ENCODE measurements at places on chromosomes 2 and 18.

- DNase-seq = no peak
Observed at GRCh38 chr2:145287736-145288135, 767.8 kb upstream of the ZEB2 start.

- peak; percentile 26 for DNase-seq
Observed at GRCh38 chr2:199302851-199303250, 154.9 kb downstream of the SATB2 start.

- no peak for DNase-seq
Observed at GRCh38 chr2:170596576-170596975, 118.6 kb upstream of the SP5 start.

GRCh38 chr18:12631831-12632477 is 26.0 kb downstream of the SPIRE1 start:
- DNase-seq = no peak

GRCh38 chr2:62217970-62218369 is 22.1 kb downstream of the B3GNT2 start:
- DNase-seq = peak; percentile 80

DNA sequence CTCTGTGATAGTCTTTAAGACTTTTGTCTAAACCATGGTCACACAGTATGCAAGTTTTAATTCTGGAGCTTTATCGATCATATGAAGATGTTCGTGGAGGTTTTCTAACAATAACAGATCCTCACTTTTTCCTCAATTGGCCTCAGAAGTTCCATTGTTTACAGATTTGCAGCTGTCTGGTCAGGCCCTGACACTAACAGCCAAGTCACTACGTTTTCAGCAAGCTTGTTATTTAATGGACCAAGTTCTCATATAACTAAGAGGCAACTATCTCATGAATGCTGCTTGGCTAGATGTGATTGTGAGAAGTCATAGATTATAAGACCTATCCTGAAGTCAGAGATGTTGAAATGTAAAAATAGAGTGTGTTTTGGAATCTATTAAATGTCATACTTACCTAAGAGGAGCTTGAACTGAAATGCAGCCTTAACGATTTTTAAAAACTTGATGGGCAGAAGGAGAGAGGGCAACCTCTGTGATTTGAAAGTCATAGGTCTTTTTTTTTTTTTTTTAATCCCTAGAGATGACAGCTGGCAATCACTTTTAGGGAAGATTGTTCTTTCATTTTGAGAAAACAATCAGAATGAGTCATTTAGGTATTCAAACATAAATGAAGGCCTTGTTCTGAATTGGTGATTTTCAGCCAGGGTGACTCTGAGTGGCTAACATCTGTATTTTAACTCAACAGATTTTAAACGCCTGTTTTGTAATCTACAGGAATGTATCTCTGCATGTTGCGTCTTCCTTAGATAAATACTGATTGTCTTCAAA is 48.4 kb upstream of the NEMP2 start:
- DNase-seq = no peak

DNA sequence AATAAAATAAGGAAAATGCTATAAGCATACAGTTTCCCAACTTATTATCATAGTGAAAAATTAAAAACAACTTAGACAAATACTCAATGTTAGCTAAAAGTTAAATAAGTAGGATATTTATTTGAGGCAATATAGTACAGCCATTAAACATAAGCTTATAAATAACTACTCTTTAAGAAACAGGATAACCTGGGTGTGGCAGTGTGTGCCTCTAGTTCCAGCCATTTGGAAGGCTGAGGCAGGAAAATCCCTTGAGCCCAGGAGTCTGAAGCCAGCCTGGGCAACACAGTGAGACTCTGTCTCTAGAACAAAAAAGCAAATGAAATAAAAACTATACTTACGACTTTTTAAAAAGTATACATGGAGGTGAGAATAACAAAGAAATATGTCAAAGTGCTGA is 39.7 kb downstream of the VIL1 start:
- DNase-seq = no peak

DNA sequence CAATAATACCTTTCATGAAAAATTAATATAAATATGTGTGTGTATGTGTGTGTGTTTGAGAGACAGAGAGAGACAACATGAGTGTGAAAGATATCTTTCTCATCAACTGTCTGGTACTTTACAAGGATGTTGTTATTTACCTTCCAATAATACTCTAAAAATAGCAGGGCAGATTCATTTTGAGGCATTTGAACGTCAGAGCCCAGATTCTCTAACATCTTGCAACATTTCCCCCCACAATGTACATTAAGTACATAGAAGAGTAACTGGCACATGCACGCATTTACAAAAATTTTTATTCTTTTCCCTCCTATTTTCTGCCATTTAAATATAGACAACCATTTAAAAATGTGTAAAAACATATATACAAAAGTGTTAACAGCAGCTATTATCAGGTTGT is 100.9 kb downstream of the PID1 start:
- DNase-seq = no peak

- no peak for DNase-seq
Observed at GRCh38 chr2:238952261-238952919, 104.5 kb downstream of the TWIST2 start.

DNA sequence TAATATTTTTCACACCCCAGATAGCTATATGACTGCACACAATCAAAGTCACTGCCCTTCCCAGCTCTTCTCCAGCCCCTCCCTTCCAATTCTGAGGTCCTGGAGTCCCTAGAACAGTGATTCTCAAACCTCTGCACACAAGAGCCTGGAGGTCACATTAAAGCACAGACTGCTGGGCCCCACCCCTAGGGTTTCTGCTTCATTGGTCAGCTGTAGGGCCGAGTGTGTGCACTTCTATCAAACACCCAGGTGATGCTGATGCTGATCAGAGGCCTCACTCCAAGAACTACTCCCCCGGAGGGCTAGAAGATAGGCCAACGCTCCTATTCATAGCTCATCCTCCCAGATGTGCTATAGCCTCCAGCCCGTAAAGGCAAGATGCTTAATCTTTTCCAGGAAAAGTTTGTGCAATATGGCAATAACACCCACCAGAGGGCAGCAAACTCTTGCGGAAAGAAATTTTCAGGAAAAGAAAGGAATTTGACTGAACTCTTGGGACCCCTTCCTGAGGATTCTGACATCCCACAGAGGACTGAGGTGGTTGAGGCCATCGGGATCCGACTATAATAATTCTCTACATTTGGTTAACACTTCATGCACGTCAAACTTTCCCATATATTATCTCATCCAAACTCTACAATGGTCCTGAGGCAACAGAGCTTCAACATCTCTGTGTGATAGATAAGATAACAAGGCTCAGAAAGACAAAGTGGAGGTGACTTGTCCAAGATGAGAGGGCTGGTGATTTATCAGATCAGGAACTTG is 194.2 kb upstream of the PKDCC start:
- DNase-seq = peak; percentile 66

- DNase-seq = no peak
Observed at GRCh38 chr2:82528288-82528687, 1930.8 kb downstream of the SUCLG1 start.

GRCh38 chr2:177651833-177652232 is 259.3 kb downstream of the AGPS start:
- no peak for DNase-seq

DNA sequence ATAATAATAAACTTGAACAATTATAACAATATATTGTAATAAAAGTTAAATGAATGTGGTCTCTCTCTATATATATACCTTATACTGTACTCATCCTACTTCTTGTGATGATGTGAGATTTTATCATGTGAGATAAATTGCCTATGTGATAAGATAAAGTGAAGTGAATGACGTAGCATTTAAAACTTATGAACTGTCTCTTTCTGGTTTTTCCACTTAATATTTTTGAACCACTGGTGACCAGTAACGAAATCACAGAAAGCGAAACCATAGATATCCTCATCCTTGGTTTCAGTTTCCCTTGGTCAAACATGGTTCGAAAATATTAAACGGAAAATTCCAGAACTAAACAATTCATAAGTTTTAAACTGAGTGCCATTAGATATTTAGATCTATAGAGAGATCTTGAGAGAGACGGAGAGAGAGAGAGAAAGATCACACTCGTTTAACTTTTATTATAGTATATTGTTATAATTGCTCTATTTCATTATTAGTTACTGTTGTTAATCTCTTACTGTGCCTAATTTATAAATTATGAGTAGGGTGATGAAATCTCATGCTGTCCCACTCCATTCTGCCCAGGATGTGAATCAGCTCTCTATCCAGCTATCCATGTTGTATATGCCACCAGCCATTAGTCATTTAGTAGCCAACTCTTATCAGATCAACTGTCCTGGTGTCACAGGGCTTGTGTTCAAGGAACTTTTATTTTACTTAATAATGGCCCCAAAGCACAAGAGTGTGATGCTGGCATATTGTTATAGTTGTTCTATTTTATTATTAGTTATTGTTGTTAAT is 156.8 kb downstream of the THADA start:
- DNase-seq = peak; percentile 67

DNA sequence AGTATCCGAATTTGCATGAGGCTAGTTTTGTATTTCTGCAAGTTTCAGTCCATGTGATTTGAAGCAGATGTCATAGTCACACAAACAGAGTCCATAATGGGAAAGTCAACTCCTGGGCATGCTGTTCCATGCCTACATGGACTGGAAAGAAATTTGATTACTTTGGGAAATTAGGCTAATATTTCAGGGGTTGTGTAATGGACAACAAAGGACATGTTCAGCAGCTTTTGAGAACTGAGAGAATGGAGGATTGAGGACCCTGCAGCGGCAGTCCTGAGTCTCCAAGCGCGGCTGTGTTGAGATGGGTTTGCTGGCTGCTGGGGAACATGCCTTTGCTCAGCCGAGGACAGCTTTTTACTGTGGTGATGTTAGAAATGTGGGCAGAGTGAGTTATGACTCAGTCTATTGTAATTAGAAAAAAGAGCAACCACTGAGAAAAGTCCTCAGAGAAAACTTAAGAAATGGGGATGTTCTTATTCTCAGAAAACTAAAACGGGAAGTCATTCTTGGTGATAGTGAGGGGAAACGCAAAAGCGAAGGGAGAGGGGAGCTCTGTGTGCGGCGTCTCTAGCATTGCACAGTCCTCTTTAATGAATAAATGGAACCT is 149.2 kb downstream of the FAM210A start:
- peak; percentile 47 for DNase-seq

DNA sequence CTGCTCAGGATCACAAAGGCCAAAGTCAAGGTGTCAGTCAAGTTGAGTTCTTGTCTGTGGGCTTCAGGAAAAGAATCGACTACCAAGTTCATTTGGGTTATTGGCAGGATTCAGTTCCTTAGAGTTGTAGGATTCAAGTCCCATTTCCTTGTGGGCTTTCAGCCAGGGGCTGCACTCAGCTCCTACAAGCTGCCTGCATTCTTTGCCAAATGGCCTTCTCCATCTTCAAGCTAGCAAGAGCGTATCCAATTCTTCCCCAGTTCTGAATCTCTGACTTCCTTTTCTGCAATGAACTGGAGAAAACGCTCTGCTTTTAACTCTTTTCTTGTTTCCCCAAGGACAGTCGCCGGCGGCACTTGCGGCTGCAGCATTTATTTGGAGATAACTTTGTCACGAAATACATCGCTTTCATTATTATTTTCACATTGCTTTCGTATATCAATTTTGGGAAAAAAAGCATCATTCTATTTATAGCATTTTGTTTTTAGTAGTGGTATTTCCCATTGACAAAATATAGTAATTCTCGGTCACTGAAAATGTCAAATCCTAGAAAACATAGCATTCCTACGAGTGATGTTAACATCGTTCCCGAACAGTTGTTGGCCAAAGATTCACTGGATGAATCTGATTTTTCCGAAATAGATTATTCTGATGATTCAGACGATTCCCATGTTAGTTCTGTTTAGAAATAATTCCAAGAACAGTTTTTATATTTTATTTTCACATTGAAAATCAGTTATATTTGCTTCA is 59.6 kb upstream of the SERPINE2 start:
- no peak for DNase-seq

DNA sequence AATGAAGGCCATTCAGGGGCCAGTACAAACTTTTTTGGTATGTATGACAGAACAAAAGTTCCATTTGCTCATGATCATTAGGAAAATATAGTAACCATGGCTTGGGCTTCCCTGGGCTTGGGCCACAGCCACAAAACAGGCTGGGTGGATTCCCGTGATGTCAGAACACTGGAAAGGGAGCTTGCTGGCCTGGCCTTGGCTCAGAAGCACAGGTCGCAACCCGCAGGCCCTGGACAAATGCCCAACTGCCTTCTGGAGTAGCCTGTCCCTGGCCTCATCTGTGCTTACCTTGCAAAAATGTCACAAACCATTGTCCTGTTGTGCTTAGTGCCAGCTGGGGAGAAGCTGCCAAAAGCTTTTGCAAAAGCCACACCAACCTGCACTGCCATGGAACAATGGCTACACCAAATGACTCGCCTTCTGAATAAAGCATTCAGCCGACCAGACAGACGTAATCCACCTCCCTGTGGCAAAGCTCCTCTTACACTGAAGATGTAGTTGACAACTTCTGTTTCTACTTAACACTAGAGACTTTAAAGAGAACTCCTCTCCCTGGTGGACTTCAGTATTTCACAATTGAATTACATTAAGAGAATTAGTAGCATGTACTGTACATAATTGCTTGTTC is 125.5 kb downstream of the ANKRD44 start:
- DNase-seq = no peak

All from EL (cell line).